ENCODE measurements at places on chromosomes 4 and X.
A peak's percentile ranks its signal among the peaks of the same experiment; 100 is the strongest.

DNA sequence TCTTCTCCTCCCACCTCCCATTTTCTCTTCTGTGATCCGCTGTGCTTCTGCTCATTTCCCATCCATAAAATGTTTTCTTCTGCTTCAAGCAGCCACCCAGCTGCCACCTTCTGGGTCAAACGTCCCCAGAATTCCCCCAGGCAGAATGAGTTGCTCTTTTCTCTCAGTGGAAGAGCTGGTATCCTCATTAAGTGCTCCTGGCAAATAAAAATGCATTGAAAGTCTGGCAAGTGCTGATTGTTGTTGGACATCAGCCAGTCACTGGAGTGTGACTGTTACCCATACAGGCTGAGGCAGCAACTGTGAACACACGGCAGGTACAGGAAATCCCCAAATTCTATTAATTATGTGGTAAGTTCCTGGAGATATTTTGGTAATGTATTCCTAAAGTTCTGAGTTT is 52.6 kb downstream of the LIMCH1 start:
- DNase-seq: no peak

DNA sequence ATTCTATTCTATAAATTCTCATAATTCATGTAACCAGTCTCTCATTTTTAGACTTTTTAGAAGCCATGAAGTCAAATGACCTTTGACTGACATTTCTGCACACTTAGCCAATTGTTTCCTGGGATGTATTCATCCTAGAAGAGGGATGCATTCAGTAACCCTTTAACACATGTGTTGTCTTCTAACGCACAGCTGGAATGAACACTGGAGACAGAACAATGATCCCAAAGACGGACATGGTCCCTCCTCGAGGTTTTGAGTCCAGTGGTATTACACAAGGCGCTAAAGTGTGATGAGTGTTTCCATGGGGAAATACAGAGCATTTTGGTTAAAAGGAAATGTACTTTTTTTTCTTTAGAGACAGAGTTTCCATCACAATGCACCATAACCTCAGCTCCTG is 39.8 kb upstream of the CLDN24 start:
- DNase-seq: no peak

- DNase-seq: no peak
Observed at GRCh38 chrX:3592184-3592583, 121.3 kb downstream of the PRKX start.

DNA sequence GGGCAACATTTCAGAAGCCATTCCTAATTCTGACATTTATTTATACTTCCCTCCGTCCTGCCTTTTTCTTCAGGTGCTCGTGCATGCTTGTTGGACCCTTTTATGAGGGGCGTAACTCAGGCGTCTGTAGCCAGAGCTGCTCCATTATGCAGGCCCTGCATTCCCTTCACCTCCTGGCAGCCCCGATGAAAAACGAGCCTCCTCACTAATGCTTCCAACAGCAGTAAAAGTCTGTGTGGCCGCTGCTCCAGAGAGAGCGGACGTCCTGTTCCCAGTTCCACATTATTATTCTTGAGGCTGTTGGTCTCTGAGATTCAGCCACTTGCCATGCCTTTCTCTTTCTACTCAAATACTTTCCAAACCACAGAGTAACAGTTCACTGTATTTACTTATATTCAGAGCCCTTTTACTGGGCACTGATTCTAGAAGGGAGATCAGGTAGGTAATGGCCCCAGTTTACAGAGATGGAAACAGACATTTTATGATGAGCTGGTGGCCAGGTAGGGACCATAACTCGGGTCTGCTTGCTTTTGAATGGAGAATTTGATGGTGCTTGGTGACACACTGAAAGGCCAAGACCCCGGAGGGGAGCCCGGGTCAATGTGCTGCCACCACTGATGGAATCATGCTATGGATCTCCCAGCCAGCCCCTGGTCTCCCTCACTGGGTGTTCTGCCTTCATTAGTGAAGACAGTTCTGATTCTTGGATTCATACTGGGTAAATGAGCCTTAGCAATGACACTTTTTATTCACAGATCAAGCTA is 101.0 kb downstream of the GATB start:
- DNase-seq: no peak

- no peak for DNase-seq
Observed at GRCh38 chrX:13938829-13939530, 90.7 kb downstream of the GEMIN8 start.

- DNase-seq: no peak
Observed at GRCh38 chrX:39464253-39464652, 633.5 kb downstream of the BCOR start.

- no peak for DNase-seq
Observed at GRCh38 chrX:10656214-10656613, 35.8 kb upstream of the MID1 start.

DNA sequence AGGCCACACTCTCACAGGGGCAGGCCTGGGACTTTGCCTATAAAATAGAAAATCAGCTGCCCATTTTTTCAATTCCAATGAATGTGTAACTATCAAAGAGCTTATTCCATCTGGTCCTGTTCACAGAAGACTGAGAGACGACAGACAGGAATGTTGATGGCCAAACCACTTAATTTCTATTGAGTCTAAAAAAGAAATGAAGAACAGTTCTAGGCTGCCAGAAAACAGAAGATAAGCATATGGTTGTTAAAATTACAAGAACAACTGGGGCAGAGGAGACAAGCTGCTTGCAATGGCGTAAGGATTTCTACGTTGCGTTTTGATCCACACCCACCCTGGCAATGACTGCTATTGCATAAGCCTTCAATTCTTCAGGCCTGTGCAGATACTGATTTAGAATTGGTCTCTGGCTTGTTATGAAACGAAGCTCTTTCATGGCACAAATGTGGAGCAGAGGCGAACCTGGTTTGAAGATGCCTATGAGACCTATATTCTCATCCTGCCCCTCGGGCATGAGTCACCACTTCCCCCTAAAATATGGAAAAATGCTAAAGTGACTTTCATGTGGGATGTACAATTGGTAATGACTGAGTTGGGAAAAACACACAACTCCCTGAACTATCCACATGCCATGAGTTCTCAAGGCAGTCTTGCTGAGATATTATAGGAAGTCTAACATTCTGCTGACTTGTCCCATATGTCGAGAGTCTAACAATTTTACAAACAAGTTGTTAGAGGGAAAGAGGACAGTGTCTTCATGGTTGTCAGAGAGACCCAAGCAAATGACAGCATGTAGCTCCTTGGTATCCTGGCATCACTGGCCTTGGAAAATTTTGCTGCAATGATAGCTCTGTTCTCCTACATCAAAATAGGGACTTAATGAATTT is 37.9 kb upstream of the SORBS2 start:
- no peak for DNase-seq

DNA sequence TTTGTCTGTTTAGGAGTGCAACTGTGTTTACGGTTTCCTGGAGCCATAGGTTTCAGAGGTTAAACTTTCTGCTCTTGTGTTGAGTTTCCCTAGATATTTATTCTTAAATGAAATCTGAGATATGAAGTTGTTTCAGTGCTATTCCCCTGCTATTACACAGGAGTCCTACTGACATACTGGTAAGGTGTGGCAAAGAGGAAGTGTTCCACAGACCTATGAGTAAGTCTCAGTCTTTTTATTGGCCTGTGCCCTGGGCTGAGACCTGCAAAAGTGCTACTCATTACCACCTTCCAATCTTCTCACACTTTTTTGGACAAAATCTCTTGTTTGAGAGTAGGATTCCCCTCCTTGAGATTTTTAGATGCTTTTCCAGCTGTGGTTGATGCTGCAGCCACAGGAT is 35.6 kb upstream of the MAGEA8 start:
- no peak for DNase-seq

DNA sequence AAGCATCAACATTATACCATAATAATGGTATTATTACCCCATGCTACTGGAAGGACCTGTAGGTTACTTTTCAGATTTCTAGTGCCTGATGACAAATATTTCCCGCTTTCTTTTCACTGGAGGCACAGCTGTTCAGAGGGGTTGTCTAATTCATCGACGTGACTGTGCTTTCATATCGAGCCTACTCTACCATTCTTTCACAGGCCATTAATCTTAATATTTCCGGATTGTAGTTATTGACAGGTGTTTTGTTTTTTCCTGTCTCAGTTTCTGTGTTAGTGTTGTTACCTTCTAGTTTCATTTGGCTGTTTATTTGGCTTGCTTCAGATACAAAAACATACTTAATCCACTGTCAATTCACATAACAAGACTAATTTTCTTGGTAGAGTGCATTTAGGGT is 330.9 kb downstream of the SPOCK3 start:
- no peak for DNase-seq

- peak; percentile 5 for DNase-seq
Observed at GRCh38 chrX:111511477-111511876, at the start of gene SERTM2. SERTM2 (plus strand) TSS chrX:111511645; CDS start chrX:111518858, 7,213 bp downstream.

DNA sequence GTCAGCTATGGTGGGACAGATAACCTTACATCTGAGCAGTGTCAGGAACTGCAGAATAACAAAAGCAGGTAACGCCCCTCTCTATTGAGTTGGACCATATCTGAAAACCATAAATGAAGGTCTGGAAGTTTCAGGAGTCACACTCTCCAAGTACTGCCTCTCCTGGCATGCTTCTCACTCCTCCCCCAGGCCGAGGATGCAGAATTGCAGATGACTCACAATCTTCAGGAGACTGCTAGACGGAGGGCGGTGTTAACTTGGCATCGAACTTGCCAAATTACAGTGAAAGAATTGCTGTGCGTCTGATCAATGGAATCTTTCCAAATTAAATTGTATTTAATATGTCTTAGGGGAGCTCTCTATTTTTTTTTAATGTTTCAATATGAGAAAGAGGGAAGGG is 67.1 kb upstream of the TRIM2 start:
- DNase-seq: no peak

DNA sequence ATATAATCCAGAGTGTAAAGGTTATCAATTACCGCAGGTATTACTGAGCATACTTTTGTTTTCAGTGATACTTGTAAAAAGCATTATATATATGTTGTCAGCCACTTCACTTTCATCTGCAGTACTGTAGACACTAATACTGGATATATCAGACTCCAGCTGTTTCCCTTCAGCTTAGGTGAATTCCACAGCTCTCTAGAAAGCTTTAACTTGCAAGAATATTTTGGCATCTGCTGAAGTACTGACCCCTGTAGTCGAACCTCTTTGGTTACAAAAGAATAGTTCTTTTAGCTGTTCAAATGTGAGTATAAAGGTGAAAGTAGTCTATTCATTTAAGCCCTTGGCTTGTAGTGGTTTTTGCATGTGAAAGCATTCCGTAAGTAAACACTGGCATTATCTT is 1222.7 kb upstream of the TENM3 start:
- DNase-seq: no peak

DNA sequence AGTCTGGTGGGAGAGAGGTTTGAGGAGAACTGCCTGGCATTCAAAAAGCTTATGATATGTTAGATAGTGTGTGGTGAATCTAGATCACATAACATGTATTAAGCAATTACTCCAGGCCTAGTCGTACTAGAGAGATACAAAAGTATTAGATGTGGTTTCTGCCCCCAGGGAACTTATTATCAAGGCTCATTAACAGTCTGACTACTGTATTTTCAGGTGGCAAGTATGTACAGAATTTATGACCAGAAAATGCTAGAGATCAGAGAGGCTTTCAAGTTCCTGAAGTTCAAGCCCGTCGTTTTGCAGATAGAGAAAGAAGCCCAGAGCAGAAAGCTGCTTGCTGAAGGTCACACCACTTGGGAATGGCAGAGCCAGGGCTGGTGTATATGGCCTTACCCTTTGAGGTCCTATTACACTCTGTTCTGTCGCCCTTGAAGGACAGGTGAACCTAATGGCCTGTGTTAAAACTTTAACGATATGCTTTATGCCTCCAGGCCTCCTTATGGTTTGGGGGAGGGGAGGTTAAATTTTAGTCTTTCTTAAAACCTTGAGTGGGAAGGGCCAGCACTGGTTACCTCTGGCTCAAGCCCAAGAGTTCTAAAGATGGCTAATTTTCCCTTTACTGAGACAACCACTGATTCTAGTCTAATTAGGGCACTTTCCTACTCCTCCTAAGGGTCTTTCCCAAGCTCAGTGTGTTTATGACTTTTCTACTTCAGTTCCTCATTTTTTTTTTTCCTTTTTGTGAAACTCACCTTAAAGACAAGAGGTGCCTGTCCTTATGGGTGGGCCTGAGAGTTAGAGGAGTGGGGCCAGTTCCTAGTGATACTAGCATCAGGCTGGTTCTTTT is 19.9 kb downstream of the TMEM164 start:
- DNase-seq: no peak

DNA sequence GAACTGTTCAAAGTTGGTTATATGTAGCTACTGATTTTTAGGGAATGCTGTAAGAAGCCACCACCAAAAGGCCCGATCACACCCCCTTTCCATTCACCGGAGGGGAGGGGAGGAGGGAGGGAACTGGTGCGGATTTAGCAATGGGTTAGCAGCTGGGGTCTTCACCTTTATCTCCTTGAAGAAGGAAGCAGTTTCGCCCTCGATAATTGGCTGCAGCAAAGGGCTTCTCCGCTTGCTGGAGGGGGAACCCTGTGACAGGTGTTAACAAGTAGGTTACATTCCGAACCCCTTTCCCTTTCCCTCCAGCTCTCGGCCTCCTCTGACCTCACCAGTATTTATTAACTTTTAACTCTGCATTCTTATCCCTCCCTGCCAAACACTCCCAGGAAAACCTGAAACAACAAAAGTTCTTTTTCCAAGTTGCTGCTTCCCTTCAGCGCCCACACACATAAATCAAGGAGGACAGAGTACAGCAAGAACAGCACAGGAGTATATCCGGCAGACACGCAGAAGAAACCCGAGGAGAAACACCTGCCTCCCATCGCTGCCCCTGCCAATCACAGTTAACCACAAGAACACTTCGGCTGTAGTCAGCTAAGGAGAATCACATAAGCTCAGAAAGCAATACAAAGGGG is 39.8 kb upstream of the NAP1L5 start:
- DNase-seq: peak; percentile 29

GRCh38 chr4:182418054-182418734 is 175.0 kb downstream of the TENM3 start:
- peak; percentile 15 for DNase-seq

DNA sequence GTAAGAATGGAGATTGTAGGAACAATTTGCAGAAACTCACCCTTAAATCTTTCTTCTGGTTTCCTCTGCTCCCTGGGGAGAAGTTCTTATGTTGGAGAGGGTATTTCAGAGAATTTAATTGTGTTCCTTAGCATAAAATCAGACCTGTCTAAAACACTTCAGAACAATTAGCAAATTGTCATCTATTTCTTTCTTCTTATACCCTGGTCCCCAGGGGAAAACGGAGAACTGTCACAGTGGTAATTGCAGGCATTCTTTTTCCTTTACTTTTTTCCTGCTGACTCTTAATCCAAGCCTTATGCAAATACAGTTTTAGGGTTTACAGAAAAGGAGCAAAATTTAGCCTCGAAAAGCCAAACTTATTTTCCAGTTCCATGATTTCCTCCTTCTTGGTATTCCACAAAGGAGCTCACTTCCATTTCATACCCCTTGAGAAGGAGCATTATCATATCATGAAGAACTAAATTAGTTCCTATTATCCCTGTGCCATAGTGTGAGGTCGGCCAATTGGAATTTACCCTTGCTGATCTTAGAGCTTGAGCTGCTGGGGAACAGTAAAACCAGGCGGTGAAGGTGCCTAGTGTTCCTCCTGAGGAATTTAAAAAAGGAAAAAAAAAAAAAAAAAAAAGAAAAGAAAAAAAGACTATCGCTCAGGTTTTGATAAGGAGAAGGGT is 173.8 kb downstream of the IL15 start:
- DNase-seq: no peak

All from GM10248 (cell line).